ENCODE measurements at places on chromosomes 7 and 10.

DNA sequence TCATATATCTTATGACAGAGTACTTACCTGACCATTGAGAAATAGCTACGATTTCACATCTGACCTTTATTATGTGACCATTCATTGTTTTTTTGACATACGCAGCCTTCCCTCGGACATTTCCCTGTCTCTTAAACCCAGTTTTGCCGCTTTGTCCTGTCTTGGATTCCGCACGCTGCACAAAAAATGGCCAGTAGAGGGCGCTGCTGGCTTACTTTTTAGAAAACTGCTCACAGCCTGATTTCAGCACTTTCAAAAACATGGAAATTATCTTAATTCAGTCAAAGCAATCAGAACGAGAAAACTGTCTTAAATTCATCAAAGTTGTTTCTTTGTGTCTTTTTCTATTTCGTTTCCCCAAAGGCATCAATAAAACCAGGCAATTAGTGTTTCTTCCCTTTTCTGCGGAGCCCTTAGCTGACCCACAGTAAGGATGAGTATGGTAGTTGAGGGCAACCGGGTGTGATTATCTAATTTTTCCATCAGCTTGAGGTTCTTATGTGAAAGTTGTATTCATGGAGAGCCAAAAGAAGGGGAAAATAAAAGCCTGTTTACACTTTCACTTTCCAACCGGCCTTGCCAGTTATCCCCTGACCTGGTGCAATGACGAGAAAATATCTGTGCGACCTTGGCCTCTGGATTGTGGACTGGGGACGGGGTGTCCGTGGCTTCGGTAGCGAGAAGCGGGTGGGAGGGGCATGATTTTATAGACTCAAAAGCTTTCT, 144.4 kb downstream of the DYNC1I1 start:
- peak; percentile 78 for DNase-seq

DNA sequence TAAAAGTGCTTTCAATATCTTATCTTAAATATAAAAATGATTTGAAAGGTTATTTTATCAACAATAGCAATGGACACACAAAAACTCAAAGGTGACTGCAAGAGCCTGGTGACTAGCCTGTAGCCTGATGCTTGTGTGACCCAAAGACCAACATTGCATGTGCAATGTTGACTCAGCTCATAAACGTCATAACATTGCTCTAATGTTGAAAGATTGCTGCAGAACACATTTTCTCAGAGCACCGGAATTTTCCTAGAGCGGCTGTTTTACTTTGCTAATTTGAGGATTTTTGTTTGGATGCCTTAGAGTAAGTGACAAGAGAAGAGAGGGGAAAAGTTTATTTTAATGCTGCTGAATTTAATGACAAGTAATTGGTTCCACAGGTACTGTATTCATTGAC, 107.1 kb downstream of the RAB18 start:
- DNase-seq = no peak

DNA sequence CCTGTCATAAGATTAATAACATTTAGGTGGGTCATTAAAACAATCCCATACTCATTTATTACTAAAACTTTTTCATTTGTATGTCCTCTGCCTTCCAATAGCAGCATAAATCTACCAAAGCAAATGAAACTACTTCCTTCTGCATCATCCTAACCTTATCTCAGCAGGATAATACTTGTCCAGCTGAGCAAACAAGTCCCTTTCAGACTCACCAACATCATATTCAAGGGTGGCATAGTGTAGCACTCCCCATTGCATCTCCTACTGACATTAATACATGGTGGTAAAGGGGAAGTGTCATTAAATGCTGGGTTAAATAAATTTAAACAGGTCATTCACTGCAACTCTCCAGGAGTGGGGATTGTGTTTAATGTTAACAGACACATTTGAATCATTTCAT, 3.4 kb upstream of the MINDY3 start:
- DNase-seq = no peak

- no peak for DNase-seq
These were observed 9.6 kb downstream of the ELN start for GRCh38 chr7:74037609-74038008.

DNA sequence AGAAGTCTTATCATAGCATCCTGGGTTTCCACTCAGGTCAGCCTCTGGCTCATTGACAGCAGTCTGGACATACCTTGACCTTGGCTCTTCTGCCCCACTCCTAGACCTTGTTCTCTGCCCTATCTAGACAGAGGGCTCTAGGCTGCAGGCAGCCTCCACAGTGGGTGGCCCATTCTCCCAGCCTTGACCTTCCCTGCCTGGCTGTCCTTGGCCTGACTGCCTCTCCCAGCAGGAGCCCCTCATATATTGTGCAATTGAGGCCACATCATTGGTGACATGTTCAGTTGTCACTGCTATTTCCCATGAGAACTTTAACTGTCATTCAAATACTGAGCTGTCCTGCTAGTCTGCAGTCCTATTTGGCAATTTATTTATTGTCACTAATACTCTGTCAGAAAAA, 503.4 kb downstream of the PLXNA4 start:
- DNase-seq = no peak

DNA sequence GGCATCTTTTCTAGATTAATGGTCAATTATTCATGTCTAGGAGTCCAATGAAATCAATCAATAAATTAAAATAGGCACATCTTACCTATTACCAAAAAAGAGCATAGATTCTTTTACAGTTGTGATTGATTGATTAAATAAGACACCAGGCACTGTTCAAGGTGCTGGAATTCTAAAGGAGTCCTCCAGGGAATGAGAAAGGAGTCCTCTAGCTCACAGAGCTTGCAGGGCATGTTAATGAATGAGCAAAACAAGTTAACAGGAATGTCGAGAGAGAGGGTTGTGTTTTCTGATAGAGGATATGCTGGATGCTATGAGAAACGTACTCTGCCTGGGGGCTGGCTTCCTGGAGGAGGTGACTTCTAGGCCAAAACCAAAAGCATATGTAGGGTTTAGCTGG, 191.4 kb downstream of the BMPER start:
- DNase-seq = no peak

GRCh38 chr10:107814865-107815487, 650.5 kb upstream of the SORCS1 start:
- peak; percentile 79 for DNase-seq

Measured in Ammon's horn (tissue), 1 donor.